BJ (cell line): ENCODE measurements at places on chromosomes 2 and 18. TPM values are rescaled to one million over a fixed set of nuclear protein-coding genes. Genes with fewer than 3 reads are reported as not detected.

DNA sequence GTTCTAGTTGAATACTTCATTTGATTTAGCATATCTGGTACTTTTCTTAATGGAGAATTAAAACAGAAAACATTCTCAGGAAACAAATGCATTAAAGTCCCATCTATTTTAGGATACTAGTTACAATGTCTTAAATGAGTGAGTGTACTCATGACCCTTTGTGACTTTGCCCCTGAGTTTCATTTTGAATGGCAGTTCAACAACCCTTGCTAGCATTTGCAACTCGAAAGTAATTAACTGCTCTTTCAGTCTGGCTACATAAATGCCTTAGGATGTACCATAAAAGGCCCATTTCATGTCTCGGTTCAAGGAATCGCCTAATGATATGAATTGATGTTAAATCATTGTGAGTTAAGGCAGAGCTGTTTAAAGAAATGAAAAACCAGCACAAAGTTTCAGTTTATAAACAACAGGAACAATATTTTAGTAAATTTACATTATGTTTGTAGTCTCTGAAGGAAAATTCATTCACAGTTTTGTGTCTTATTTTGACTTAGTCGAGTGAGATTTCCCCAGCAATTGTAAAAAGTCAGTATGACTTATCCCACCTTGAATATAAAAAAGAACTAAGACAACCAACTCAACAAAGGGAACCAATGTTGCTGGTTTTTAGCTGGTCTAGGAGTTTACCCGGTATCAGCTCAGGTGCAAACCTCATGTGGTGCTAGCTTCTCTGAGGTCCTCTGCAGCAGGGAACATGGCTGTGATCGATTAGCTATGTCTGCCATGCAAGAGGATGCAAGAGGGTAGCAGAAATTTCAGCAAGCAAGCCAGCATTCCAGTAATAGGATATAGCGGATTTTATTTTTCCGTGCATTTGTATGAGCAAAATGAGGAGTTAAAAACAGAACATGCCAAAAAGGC is 386.2 kb downstream of the PTPRM start:
- no peak for DNase-seq

DSC2 gene
- not detected in 2 replicates for polyA plus RNA-seq

GRCh38 chr2:149055751-149056150 is 17.3 kb downstream of the LYPD6B start:
- no peak for DNase-seq

DNA sequence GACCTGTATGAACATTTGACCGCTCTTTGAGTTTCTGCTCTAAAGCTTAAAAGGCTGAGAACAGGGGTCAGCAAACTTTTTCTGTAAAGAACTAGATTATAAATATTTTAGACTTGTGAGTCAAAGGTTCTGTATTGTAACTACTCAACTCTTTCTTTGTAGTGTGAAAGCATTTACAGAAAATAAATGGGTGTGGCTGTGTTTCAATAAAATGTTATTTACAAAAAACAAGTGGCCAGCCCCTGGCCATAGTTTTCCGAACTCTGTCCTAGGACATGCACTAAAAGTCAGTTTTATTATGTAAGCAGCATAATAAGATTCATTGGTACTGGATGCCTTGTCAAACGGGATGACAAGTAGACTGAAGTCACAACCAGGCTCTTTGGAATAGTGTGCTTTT is 434.9 kb downstream of the ZEB2 start:
- no peak for DNase-seq

ICOS gene
- not detected in 2 replicates for polyA plus RNA-seq

TOGARAM2 gene
- 0.09 and 0.29 TPM in 2 replicates for polyA plus RNA-seq

ACMSD gene
- not detected in 2 replicates for polyA plus RNA-seq

CNDP1 gene
- polyA plus RNA-seq, result not detected in 2 replicates

HMSD gene
- 0.26 and 0.39 TPM in 2 replicates for polyA plus RNA-seq

DNA sequence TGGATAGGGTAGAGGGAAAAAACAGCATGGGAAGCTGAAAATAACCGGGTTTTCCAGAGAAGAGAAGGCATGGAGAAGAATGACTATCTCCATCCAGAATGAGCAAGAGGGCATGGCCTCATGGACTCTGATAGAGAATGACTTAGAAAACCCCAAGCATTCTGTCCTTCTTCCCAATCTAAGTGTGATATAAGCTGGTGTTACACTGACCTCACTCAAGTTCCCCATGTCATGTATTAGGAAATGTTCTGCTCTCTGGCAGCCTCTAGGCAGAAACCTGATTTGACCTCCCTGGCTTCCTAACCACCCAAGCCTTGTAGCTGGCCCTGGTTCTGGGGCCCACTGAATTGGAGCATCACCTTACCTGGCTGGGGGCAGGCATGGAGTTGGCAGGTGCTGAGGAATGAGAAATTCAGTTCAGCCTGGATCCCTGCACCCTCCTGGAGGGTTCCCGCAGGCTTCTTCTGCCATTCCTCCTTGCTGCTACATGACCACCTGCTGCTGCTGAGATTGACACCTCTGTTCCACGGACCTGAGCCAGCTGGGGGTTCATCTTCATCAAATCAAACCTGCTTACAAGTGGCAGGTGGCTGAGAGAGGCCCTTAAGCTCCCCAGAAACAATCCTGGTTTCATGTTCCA is 5.2 kb upstream of the SIGLEC15 start:
- no peak for DNase-seq

KCTD18 gene
- polyA plus RNA-seq, result 9.3 and 11.3 TPM in 2 replicates

DNA sequence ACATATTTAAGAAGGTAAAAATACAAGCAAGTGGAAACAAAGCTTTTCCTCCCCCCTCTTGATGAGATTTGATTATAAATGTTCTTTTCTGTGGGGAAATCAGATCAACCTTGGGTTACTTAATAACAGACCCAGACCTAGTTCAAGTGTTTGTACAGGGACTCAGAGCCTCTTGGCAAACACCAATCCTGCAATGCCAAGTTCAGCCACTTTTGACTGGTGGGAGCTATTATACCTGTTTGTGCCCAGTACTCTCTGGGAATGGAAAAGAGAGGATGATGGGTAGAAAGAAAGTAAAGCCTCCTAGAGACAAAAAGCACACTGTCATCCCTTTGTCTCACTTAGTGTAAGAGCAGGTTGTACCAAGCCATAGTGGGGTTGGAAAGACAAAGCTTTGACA is 63.8 kb upstream of the EPHA4 start:
- DNase-seq, result no peak
